ENCODE measurements at places on chromosomes 4 and X.

DNA sequence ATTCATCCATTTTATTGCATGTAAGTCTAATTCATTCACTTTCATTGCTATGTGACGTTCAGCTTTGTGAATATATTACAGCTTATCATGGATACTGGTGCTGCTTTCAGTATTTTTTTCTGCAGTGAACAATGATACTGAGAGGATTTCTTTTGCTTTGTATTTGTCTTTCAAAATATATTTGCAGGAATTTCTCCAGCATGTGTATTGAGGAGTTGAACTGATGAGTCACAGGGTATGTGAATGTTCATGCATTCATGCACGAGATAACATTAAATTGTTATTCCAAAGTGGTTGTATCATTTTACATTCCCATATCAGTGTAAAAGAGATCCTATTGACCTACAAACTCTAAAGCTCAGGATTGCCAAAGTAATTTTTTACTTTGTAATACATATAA, 283.8 kb upstream of the ARSJ start:
- DNase-seq: no peak

DNA sequence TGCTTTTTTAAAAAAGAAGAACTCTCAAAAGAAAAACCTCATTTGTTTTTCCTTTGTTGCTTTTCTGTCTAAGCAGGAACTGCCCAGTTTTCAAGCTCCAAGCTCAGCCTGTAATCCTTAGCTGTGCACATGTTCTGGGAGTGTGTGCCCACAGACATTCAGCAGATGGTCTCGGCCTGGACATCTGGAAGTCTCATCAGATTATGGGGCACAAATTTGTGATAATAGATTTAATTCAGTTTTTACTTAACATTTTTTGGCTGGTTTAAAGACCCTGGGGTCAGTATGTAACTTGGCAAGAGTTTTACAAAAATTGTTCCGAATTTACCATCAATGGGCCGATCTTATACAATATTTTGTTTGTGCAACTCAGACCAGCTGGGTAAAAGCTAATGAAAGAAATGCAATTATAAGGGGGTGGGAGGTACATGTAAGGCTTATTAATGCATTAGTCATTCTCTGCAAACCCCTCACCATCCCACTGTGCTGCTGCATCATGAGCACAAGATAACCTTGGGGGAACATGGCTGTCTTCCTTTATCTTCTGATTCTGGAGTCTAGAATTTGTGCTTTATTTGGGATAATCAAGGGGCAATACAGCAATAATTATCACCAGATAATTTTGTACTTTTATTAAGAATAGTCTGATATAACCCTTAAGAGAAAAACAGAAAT, 86.9 kb upstream of the PHOX2B start:
- DNase-seq: no peak

- no peak for DNase-seq
These were observed 71.4 kb upstream of the ADGRL3 start for GRCh38 chr4:61128682-61129081.

GRCh38 chr4:166822386-166822785, 411.9 kb downstream of the SPOCK3 start:
- no peak for DNase-seq

DNA sequence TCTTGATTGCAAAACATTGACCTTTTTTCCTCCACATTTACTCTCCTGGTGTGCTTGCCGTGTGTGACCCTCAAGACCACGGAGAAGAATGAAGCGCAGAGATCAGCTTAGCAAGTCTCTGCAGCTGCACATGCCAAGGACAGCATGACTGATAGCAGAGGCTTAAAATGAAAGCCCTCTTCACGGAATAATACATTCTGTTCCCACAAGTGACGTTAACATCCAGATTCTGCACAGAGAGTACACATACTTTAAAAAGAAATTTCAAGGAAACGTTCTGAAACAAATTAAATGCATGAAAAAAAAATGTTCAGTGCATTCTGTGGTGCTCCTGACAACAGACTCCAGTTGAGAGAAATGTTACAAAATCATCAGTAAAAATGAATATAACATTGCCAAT, 60.9 kb downstream of the SLC7A11 start:
- no peak for DNase-seq

DNA sequence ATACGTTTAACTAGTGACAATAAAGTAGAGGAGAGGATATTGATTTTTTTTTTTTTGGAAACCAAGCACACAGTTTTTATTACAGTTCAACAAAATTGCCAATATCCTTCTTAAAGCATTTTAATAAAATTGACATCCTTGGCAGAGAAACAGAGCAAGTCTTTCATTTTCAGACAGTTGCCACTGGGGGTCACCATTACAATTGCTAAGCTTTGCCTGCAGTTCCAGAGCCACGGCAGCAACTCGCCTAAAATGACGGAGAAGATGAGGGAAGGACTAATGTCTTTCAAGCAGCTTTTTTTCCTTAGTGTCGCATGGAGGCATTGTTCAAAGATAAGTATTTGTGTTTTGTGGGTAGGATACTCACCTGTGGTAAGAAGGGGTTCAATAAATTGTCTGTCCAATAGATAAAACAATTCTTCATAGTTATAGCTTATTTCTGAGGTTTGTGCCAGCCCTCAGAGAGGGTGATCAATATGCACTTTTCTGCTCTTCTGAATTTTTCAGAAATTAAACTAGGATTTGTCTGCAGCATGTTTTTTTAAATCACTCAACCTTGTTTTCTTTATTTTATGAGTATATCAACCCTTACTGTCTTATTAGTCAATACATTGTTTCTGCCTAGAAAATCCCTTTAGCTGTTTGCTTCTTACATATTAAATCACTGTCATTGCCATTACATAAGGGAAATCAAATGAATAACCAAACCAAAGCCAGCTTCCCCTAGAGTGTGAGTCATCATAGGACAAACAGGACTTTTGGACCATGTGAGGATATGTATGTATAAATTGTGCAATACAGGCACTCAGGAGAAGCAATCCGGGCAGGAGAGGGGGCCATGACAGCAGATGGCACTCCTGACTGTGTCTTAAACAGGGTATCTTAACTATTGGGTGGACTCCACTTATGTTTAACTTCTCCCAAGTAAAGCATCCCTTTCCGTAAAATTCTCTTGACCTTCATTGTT, 508.1 kb upstream of the ARX start:
- no peak for DNase-seq

DNA sequence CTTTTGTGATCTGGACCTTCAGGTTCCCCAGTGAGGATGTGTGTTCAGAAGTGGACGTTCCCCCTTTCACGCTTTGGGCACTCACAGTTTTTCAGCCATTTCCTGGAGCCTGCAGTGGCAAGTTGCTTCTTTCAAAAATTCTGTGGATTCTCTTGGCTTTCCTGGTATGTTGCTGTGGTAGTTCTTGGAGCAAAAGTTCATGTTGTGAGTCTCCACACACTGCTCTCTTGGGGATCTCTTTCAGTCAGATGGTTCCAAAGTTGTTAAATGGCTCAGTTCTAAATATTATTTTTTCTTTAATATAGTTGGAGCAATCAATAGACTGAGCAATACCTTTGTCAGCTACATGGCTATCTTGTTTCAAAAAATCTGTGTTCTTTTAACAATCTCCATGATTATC, 28.5 kb upstream of the BANK1 start:
- no peak for DNase-seq

- no peak for DNase-seq
These were observed 82.2 kb downstream of the TENM3 start for GRCh38 chr4:182325397-182325796.
